ENCODE measurements at places on chromosomes 5 and 9.

- DNase-seq, result no peak
Observed at GRCh38 chr5:13664377-13664776, 280.1 kb downstream of the DNAH5 start.

DNA sequence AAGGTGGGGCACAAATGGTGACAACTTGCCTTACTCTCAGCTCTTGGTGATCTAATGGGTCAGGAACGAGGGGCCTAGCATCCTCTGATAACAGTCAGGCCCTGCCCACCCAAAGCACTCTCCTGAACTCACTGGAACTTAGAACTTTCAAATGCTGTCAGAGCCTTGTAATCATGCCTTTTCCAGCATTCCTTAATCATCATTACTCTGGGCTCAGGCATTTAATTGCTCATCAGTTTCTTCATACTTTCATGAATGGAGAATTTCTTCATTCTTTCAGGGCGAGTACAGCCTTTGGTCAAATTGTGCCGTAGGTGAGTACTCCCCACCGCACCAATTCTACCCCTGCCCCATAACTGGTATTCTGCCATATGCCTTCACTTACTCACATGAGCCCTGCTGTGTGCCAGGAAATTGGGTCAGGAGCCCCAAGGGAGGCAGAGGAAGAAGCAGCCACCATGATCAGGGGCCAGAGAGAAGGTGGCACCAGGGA, 30.2 kb upstream of the DUSP1 start:
- DNase-seq, result no peak

DNA sequence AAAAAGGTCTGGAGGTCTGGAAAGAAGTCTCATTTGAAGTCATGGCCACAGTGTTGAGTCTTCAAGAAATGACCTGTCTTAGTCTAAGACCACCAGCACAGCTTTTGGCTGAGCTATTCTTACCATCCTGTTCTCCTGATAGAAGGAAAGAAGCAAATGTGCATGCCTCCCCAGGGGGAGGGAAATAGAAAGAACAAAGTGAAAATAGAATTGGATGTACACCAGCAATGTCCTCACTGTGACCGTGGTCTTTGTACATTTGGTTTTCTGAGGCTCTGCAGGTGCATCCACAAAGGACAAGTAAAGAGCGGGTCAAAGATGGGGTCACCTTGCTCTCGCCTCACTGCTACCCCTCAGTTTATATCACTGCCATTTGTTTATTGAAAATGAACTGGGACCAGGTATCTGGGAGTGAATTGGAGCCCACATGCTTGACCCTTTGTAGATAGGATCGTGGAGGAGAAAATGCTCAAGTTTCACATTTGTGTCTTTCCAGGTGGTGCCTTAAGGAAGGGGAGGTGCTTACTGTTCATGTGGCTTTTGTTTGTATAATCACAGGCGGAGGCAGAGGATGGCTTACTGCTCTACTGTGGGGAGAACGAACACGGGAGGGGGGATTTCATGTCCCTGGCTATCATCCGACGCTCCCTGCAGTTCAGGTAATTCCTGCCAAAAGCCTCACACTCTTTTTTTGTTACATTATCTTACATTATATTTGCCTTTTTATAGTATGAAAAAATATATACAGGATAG, 147.8 kb downstream of the LIFR start:
- DNase-seq, result no peak

GRCh38 chr5:1054018-1054798, 45.6 kb downstream of the NKD2 start:
- DNase-seq, result no peak

DNA sequence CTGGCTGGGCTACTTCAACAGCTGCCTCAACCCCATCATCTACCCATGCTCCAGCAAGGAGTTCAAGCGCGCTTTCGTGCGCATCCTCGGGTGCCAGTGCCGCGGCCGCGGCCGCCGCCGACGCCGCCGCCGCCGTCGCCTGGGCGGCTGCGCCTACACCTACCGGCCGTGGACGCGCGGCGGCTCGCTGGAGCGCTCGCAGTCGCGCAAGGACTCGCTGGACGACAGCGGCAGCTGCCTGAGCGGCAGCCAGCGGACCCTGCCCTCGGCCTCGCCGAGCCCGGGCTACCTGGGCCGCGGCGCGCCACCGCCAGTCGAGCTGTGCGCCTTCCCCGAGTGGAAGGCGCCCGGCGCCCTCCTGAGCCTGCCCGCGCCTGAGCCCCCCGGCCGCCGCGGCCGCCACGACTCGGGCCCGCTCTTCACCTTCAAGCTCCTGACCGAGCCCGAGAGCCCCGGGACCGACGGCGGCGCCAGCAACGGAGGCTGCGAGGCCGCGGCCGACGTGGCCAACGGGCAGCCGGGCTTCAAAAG, 36.9 kb upstream of the TTC1 start:
- no peak for DNase-seq

DNA sequence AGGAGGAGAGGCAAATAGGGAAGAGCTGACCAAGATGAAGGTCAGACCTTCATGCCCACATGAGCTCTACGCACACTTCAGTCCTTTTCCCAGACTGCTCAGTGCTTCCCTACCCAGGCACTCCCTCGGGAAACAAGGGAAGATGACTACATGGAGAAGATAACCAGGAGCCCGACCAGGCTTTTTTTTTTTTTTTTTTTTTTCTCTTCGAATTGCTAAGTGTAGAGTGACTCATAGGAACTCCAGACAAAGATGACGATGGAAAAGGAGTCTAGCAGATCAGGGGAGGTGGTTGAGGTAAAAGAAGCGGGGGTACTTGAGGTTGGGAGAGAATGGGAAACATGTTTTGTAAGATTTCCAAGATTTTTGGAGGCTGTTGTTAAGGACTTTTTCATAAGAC, 526.1 kb downstream of the BNC2 start:
- no peak for DNase-seq

DNA sequence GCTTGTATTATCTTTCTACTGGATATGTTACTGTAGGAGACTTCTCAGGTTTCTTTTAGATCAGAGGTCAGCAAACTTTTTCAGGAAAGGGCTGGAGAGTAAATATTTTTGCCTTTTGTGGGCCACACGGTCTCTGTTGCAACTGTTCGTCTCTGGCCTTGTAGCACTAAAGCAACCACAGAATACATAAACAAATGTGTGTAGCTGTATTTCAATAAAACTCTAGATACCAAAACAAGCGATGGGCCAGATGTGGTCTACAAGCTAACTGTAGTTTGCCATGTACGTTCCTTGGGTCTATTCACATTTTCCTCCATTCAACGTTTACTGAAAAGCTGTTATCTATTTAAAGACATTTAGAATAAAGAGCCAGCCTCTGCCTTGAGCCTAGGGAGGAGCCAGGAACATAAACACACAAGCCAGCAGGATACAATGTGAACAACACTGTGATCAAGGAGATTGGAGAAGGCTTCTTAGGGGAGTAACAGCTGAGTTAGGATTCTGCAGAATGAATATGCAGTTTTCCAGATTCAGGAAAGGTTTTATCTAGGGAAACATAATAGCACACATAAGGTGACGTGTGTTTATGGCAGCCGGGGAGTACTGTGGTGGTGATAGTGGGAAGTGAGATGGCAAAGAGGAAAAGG, 33.0 kb upstream of the HOMER1 start:
- DNase-seq, result no peak

- no peak for DNase-seq
Observed at GRCh38 chr5:43367909-43368669, 44.1 kb downstream of the CCL28 start.

- DNase-seq, result no peak
Observed at GRCh38 chr9:74220327-74220726, 276.8 kb upstream of the RORB start.

DNA sequence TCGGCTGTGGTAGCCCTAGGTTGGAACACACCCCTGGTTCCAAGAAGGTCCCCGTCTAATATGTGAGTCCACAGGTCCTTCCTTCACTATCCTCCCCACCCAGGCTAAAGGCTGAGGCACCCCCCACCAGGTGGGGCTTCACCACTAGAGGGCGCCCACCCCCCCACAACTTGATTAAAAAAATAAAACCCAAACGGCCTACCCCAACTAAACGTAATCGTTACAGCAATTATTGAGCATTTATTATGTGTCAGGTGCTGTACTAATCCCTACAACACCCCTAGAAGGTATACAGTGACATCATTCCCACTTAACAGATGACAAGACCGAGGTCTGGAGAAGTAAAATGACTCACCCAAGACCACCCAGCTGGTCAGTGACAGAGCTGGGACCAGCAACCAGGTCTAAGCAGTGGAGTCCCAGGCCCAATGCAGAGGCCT, 65.0 kb downstream of the FGF18 start:
- peak; percentile 63 for DNase-seq

- DNase-seq, result peak; percentile 33
Observed at GRCh38 chr9:121992571-121993212, 100.4 kb downstream of the TTLL11 start.
